ENCODE measurements at places on chromosomes 7 and 10.

DNA sequence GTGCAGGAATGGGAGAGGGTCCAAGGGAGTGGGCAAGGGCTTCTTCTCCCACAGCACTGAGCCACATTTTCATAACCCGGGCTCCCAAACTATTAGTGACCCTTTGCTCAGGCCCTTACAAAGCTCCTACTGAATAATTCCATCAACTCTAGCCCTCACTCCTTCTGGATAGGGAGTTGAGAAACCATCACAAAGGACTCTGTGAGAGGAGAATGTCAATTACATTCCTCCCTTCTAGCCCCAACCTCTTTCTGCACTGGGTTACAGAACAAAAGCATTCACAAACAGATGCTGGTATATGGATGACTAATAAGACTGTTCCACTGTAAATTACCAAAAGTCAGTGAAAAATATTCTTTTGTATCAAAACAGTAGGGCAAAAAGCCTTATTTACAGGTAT, 203.7 kb downstream of the SORCS1 start:
- no peak for DNase-seq

DNA sequence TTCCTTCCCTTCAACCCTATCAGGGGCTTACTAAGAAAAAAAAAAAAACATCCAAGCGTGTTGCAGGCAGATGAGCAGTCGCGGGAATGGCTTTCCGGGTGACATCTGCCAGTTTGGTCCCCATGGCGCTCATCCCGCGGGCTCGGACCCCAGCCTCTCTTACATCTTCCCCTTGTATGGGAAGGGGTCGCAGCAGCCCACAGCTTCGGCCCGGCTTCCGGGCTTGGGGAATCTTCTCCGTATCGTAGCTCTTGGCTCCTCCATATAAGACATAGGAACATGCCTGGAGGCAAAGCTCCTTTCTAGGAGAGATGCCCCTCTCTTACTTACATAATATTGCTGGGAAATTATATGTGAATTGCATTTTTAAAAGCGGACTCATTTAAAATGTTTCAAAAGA, 99.5 kb downstream of the CUX1 start:
- DNase-seq: no peak

DNA sequence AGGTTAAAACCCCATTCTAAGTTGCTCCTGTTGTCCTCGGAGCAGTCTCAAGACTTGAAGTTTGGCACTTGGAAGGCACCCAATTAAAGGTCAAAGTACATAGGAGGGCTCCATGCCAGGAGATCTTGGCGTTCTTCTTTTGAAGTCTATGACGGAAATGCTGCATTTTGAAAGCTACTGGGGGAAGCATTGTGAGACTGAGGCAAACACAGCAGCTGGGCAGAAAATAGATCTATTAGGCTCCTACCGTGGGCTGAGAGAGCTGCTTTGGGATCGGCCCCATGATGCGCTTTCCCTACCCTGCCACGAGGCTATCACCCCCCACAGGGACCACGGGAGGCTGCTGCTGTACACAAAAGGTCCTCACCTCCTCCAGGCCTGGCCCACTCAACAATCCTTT, 20.0 kb downstream of the KIAA1549 start:
- DNase-seq: peak; percentile 73

DNA sequence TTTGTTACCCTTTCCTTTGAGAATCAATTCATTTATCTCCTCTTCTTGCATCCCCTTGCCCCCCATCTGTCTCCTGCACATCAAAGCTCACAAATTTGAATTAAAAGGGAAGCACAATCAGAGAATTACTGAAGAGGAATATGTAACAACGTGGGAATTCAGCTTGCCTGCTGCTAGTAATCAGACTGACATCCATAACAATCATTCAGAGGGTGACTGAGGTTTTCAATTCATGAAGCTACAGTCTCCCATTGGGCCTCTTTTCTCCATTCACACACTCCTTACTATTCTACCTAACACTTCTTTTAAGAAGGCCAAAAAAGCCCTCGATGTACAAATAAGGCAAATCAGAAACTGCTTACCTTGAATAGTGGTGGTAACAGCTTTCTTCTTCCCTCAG, 24.3 kb upstream of the DNA2 start:
- no peak for DNase-seq

GRCh38 chr7:7112868-7113267, 69.5 kb upstream of the C1GALT1 start:
- DNase-seq: no peak

DNA sequence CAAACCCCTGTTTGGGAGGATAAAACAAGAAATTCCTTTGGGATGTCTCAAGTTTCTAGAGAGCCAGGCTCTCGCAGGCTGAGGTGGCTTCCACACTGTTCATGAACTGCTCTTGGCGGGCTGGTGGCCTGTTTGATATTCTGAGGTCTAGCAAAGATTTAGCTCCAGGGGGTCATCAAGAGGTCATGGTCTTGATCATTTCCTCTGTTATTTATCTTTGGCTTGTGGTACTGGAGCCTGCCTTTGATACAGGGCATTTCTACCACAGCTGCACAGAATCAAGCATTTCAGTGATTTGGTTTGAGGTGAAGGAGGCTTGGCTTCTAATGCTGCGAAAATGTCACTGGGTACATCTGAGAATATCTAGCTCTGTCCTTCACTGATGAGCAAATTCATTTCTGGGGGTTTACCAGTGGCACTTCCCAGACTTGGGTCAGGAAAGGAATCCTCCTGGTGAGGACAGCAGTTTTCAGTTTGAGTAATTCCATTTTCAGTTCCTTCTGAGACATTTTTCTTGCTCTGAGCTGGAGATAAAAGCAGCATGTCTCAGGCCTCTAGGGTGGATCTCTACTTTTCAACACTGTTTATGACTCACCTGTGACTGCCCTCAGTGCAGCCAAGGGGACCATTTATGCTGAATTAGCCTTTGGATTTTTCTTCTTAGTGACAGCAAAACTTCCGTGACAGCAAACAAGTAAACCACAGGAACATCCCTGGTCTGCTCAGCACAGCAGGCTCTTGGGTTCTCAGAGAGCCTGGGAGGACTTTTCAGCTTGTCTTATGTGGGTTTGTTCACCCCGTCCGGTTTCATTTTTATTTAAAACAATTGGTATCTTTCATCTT, 312.0 kb downstream of the RNLS start:
- DNase-seq: peak; percentile 61

GRCh38 chr10:31490858-31491504, 172.0 kb downstream of the ZEB1 start:
- peak; percentile 81 for DNase-seq

DNA sequence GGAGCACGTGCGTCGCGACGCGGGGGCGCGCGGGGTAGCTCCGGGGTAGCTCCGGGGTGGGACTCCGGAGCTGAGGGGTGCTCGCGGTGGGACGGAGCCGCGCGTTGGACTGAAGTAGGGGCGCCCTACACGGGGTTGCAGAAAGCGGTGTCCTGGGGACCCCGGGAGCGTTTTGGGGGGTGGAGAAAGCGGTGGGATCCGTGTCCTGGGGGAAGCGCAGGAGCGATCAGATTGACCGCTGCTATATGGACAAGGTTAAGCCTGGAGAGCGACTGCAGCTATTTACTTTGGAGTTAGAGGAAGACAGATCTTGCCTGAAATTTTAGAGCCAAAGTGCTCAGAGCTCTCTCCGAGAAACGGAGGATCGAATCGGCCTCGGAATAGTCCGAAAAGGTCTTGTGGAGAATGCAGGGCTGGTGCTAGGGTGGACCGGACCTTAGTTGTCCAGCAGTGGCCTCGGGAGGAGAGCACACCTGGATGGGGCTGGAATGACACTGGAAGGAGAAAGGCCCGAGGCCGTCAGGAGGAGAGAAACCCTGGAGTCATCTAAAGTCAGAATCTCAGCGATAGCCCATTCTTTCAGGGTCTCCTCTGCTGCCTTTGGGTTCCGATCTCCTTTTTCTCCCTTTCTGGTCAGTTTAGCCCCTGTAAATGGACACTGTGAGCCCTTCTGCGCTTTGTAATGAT, 564 bp downstream of the PDSS1 start:
- DNase-seq: peak; percentile 9

DNA sequence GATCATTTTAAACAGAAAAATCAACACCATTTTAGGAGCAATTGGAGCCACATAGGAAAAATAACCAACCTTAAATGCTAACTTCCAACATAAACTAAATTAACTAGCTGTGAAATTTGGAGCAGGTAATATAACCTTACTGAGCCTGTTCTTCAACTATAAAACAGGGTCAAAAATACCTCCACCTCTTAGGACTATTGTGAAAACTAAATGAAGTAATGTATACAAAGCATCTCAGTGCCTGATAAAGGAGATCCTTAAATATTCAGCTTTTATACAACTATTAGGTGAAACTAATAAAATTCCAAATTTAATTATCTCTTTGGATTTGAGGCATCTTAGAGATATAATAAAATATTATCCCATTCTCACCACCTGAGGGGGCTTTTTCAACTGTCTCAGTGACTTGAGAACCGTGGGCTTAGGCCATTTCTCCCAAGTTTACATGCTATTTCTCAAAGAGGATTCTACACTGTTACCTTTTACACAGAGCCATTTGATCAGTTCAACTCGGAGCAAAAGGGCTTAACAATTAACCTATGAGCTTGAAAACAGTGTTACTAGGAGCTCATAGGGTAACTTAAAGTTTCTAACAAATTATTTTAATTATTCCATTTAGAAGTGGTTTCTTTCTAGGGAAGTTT, 165.0 kb upstream of the ASAH2 start:
- DNase-seq: peak; percentile 39

DNA sequence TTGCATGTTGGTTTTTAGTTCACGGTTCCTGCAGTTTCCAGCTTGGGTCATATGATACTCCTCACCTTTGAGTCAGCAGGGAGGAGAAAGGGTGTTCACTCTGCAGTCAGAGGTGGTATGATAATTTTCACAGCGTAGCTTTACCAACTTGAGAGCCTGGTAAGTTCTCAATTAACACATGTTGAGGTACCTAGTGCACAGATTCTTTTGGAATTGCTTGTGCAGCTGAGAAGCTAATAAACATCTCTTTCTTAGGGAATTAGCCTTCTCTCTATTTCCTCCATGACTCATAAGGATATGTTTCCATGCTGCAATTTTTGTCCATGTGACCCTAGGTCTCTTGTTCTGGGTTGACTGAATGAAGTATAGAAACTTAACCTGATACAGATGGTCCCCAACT, 166.6 kb downstream of the KIF20B start:
- peak; percentile 26 for DNase-seq

DNA sequence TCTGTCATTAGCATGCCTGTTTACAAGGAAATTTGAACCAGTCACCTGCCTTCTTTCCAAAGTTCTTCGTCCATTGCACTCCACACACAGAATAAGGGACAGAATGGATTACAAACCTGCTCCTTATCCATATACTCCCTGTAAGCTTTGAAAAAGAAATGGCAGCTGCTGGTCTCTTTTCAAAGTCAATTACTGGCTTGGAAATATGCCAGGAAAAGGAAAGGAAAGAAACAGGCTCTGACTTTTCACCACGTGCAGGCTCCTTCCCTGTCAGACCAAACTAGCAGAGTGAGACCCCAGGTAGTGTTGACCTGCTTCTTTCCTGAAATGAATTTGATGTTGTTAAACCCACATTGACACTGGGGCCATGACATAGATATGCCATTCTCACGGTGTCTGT, 84.5 kb downstream of the LHFPL3 start:
- DNase-seq: no peak

GRCh38 chr10:85642421-85643170, 724.0 kb downstream of the GRID1 start:
- peak; percentile 34 for DNase-seq

DNA sequence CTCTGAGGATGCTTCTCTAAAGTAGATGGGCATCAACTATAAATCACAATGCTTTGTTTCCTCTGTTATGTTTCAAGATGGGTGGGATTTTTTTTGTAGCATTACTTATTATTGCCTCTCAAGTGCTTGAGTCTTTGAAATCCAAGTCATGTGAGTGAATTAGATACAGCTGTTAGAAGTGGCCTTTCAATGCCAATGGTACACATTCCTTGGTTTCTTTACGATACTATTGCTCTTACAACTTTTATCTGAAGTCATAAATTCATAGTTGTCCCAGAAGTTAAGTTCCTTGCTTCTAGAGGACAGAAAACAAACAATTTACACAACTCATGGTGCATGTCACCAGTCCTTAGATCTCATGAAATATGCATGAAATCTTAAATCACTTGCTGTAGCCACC, 15.5 kb downstream of the CFTR start:
- no peak for DNase-seq

GRCh38 chr10:79322616-79323543, 24.4 kb upstream of the PPIF start:
- DNase-seq: peak; percentile 76

DNA sequence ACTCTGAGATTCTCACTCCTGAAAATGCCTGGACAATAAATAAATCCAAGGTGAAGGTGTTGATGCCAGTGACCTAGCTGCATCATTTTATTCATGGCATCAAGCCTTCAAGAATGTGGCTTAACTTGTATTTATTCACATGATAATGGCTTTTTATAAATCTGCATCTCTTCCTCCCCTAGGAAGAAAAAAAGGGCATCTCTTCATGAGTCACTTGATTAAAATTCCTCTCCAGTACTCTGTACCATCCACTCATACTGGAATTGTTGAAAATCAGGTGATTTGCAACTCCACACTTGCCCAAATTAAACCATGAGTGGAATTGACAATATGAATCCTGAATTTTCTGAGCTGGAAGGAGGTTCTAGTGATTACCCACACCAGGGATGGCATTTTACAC, 30.2 kb downstream of the PTPRE start:
- DNase-seq: no peak

GRCh38 chr10:111856631-111857030, 326.9 kb downstream of the GPAM start:
- DNase-seq: no peak

DNA sequence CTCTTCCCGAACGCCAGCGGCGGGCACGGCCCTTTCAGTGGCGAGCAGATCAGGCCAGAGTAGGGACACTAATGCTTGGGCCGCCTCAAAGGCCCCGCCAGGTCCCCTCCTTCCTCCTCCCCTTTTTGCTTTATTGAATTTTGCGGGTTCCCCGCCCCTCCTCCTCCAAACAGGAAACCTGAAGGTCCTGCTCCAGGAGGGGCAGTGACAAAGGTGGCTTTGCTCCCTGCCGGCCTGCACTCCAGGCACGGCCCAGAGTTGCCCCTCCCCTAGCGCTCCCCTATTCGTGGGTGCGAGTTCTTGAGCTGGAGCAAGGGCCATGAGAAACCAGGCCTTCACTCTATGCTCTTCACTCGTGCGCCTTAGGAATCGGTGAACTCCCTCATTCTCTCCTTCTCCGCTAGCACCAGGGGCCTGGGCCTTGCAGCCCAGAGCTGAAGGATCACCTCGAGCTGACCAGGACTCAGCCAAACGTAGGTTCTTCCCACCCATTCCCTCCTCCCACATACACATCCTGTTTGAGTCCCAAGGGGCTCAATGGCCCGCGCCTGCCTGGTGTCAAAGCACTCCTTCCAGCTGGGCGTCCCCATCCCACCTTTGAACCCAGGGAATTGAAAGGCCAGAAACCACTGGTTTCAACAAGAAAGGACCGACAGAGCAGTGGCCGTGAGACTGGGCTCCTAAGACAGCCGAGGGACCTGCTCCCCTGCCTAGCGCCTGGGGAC, 619 bp upstream of the HOXA6 start:
- DNase-seq: no peak

DNA sequence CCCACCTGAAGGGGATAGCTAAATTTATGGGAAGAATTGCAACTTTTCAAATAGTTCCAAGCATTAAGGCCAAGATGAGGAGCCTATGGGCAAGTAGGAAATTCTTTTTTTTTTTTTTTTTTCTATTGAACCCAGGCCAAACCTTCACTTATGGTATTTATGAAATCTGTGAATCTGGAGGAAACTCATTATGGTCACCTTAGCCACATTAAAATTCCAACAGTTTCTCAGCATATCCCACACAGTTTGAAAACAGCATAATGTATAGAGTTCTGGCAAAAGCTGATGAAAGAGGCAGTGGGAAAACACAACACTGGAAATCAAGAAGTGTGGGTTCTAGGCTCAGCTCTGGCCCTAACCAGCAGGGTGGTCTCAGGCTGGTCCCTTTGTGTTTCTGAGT, 236.9 kb downstream of the PTEN start:
- no peak for DNase-seq

Measured in cardiac fibroblast (primary cell).